ENCODE measurements at places on chromosomes 5 and 9.

DNA sequence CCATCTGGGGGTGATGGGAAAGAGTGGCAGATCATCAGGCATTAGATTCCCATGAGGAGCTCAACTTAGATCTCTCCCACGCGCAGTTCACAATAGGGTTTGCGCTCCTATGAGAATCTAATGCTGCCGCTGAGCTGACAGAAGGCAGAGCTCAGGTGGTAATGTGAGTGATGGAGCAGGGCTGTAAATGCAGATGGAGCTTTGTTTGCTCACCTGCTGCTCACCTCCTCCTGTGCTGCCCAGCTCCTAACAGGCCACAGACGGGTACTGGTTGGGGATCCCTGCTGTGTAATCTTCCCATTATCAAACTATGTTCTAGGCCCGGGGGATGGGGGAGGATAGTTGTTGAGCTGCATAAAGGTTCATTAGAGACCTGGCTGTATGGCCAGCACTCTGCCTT, 58.4 kb downstream of the UGCG start:
- no peak for DNase-seq

DNA sequence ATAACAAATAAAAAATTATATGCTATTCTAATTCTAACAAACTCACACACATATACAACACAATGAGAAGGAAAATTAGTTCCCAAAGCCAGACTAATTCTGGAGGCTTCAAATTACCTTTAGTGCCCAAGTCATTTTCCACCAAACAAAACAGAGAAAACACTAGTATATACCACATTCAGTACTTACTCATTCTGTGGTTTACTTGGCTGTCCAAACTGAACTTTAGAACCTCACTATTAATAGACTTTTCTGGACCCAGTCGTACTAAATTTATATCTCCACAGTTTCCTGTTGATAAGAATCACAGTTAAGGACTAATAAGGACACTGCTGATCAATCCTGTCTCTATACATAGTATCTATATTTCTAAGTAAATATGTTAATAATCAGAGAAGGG, 66.4 kb downstream of the SETX start:
- DNase-seq, result no peak

DNA sequence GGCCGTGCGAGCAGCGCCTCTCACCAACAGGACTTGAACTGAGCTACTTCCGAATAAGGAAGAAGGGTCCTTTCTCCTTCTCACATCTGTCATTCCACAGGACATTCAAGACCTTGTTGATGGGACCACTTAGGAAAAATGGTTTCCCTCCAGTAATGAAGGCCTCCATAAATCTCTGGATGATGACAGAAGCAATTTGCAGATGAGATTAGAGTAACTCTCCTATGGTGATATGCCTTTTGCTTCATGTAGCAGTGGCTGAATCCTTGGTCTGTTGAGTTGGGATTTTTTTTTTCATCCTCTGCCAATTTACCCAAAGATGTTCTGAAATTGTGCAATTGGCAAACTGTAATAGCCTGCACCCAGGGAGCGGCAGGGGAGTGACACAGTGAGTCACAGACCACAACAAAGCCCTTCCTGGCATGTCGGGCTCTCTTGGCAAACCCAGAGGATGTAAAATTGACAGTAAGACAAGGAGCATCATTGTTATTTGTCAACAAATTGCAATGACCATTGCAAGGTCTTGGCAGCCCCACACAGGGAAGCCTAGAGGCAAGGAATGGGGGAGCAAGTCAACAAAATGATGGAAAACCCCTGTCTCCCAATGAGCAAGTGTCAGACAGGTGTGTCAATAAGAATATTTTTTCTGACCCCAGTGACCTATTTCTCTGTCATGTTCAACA, 275.9 kb downstream of the ACTL7B start:
- peak; percentile 47 for DNase-seq

DNA sequence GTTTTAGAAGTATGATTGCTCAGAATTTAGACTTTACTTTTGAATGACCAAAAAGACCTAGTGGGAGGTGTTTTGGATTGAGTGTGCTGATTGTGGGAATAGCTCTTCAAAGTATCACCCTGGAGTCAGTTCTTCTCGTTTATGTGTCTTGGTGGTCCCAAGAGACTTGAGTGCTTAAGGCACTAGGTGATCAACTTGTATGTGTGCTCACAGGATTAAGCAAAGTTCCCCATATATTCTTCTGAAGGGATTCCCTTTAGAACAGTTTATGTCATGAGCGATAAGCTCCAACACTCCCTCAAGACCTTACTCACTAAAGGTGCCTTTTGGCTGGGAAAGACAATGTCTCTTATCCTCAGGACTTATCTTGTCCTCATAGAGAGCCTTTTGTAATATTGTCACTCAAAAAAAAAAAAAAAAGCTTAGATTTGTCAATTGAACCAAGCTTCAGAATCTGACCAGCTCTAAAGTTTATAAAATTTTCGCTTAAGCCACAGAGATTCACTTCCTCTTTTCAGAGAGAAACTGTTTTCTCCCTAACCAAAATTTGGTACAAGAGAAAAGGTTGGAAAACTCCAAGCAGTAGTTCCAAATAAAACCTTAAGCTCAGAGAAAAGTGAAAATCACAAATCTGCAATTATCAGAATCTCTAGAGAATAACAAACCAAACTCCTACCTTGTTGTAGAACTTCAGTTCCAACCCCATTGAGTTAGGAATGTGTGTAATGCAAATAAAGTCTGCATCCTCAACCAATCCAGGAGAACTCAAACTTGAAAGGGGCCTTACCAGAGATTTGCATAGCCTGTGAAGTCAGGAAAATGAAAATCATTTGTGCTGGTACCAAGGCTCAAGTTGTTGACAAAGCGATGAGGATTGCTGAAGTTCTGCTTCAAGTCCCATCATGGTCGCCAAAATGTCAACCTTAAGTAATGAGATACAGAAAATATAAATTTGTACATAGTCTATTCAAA, 40.0 kb upstream of the PDZD2 start:
- no peak for DNase-seq

DNA sequence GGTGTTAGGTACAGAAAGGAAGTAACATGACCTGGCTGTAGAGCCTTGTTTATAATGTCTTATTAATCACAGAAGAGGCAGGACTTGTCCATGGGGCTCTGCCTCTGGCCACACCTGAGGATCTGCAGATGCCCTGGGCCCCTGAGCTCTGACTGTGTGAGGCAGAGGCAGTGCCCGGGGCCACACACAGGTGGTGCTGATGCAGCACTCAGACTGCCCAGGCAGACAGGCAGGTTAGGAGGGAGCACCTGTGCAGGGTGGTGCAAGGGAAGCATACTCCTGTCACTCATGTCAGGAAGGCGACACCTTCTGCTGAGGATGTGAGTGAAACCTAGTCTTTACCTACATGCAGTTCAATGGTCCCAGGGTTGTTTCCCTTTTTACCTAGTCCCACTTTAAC, 88.7 kb downstream of the CFAP90 start:
- no peak for DNase-seq

DNA sequence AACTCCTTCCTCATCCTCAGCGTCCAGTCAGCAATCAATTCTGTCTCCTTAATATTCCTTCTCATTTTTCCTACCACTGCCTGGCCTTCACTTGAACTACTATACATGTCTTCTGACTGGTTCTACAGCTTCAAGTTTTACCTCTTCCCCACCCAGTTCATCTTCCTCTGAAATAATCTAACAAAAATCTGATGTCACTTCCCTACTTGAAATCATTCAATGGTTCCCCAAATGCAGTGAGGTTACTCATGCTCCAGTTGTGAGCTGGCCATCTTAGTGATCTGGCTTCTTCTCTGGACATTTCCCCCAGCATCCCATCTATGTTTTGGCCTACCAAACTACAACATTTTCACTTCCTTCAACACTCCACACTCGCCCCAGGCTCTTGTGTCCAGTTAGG, 14.9 kb upstream of the TMEM267 start:
- no peak for DNase-seq

DNA sequence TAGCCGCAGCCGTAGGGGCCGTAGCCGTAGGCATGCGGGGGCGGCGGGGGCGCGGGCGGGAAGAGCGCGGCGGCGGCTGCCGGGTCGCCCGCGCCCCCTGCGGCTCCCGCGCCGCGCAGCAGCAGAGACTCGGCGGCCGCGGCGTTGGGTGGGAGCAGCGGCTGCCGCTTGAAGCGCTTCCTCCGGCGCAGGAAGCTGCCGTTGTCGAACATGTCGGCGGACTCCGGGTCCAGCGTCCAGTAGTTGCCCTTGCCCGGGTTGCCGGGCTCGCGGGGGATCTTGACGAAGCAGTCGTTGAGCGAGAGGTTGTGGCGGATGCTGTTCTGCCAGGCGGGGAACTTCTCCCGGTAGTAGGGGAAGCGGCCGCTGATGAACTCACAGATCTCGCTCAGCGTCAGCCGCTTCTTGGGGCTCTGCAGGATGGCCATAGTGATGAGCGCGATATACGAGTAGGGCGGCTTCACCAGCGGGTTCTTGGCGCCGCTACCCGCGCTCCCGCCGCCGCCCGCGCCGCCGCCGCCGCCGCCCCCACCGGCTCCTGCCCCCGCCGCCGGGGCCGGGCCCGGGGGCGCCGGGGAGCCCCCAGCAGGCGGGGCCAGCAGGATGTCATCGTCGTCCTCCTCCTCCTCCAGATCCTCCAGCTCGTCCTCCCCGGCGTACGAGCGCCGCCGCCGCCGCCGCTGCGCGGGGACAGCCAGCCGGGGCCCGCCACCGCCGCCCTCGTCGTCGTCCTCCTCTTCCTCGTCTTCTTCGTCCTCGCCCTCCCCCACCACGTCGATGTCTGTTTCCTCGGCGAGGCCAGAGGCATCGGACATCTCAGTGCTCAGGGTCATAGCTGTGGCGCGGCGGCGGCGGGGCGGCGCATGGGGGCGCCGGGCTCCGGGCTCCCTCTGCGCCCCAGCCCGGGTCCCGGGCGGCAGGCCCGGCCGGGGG, 781 bp downstream of the FOXD1 start:
- DNase-seq, result no peak

- DNase-seq, result no peak
Measured at GRCh38 chr9:137026828-137027227, 1.2 kb downstream of the ABCA2 start.

GRCh38 chr9:105143136-105143430, 101.4 kb upstream of the SLC44A1 start:
- DNase-seq, result no peak

DNA sequence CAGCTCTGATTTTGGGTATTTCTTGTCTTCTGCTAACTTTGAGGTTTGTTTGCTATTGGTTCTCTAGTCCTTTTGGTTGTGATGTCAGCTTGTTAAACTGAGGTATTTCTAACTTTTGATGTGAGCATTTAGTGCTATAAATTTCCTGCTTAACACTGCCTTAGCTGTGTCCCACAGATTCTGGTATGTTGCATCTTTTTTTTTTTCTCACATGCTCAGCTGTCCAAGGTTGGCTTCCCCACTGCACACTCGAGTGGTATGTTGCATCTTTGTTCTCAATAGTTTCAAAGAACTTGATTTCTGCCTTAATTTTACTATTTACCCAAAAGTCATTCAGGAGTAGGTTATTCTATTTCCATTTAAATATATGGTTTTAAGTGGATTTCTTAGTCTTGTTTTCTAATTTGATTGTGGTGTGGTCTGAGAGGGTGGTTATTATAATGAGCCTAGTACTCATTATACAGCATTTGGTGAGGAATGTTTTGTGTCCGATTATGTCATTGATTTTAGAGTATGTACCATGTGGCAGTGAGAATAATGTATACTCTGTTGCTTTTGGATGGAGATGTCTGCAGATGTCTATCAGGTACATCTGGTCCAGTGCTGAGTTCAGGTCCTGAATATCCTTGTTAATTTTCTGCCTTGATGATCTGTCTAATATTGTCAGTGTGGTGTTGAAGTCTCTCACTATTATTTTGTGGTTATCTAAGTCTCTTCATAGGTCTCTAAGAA, 42.2 kb upstream of the IFNE start:
- no peak for DNase-seq

GRCh38 chr9:78130004-78130403, 98.4 kb upstream of the GNAQ start:
- no peak for DNase-seq

- DNase-seq, result no peak
Measured at GRCh38 chr9:73037613-73038012, 84.8 kb upstream of the ALDH1A1 start.

DNA sequence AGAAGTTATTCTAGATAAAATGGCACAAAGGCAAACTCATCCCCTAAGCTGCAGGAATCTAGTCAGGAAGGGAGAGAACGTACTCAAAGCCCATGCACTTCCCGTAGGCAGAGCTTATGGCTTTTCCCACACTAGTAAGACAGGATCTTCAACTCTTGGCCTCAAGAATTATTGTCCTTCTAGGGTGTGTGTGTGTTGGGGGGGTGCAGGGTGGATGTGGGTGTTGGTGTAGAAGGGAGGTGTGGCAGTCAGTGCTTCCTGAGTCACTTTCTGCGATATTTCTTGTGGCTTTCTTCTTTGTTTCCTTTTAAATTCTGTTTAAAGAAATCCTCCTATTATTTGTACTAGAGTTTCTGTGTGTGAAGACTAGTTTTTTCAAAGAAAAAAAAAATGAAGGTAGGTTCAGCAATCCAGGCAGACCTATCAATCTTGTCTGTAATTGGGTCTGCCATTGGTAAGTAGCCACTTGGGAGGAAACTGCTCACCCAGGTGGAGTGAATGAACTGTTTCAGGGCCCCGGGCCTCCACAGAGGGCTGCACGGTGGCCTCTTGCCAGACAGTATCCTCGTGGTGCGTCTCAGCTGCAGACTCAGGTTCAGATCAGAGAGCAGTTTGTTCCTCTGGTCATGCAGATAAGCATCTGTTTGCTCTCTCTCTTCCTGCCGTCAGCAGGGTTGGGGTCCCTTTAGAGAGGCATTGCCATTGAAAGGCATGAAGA, 131.9 kb downstream of the NPR3 start:
- DNase-seq, result no peak

DNA sequence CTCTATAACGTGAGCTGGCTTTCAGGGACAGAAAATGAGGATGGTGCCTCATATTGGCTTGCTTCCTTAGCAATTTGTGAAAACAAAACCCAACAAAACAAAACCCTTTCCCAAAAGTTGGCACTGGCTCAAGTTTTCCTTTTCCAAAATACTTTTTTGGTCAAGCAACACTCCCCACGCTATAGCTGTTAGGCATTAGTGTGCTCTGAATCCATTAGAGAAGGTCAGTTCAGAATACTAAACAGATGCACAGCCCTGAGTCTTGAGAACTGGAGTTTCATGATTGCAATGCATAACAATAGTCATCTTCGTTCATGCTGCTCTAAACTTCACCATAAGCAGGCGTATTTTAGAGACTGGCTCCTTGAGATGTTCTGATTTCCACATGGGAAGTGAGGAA, 172.0 kb upstream of the KLF9 start:
- no peak for DNase-seq

GRCh38 chr5:138661291-138661960, 86.2 kb upstream of the HSPA9 start:
- peak; percentile 29 for DNase-seq

Data from SIG-M5 (cell line).